ENCODE measurements at places on chromosomes 4 and X.

- no peak overlapping the region for H3K27ac ChIP-seq
- DNase-seq, result no peak
- H3K4me1 ChIP-seq, result no peaks in the 10 kb centered on the region
- no peaks in the 10 kb centered on the region for H3K27me3 ChIP-seq
- H3K36me3 ChIP-seq, result no peaks in the 10 kb centered on the region
These were observed 3.7 kb upstream of the TEX13D start for GRCh38 chrX:124328765-124329164.

GRCh38 chr4:53704329-53704728 is 113.0 kb upstream of the LNX1 start:
- no peak overlapping the region for H3K4me3 ChIP-seq
- H3K36me3 ChIP-seq, result no peaks in the 10 kb centered on the region
- peaks cover 12% of the 10 kb centered on the region for H3K4me1 ChIP-seq
- no peak for DNase-seq

DNA sequence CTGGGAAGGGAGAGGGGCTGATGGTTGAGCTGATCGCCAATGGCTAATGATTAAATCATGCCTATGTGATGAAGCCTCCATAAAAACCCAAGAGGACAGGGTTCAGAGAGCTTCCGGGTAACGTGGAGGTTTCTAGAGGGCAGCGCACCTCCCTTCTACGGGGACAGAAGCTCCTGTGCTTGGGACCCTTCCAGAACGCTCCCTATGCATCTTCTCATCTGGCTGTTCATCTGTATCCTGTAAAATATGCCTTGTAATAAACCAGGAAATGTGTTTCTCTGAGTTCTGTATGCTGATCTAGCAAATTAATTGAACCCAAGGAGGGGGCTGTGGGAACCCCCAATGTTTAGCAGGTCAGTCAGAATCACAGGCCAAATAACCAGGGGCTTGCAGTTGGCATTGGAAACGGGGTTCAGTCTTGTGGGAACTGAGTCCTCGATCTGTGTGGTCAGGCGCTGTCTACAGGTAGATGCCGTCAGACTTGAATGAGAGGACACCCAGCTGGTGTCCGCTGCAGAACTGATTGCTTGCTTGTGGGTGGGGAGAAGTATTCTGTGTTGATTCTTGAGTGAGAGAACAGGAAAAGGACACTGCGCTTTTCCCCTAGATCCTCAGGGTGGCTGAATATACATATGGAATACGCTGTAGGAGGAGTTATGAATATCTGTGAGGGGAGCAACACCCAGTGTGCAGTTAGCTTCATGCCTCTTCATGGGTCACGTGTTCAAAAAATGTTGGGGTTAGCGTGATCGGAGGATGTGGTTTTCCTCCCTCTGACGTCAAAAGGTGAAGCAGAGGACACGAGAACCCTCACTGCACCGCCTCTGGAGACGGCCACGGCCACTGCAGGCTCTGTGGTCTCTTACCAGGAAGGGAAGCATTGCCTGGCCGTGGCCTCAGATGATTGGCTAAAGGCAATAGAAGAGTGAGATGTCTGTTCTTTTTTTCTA is 29.2 kb downstream of the HTT-AS start:
- H3K4me3 ChIP-seq, result no peak overlapping the region
- H3K27me3 ChIP-seq, result no peaks in the 10 kb centered on the region
- H3K27ac ChIP-seq, result peak overlapping the region; percentile 77
- H3K36me3 ChIP-seq, result no peaks in the 10 kb centered on the region
- DNase-seq, result peak; percentile 91
- H3K4me1 ChIP-seq, result peaks cover 74% of the 10 kb centered on the region

DNA sequence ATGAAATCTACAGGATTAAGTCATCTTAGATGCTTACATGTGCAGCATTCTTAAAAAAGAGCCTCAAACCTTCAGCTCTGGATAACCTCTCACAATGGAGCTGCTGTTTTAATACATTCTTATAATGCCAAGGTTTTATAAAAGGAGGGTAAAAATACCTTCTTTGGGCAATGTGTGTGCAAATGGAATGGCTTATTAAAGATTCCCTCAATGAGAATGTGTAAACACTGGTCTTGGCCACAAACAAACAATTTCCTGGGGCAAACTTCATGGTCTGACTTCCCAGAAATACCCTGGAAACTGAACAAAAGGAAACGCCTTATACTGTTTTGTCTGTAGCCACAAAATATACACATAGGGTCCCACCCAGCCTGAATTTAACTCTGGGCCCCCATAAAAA is 148.6 kb upstream of the INTU start:
- H3K27ac ChIP-seq, result no peak overlapping the region
- no peaks in the 10 kb centered on the region for H3K36me3 ChIP-seq
- no peak overlapping the region for H3K4me3 ChIP-seq

DNA sequence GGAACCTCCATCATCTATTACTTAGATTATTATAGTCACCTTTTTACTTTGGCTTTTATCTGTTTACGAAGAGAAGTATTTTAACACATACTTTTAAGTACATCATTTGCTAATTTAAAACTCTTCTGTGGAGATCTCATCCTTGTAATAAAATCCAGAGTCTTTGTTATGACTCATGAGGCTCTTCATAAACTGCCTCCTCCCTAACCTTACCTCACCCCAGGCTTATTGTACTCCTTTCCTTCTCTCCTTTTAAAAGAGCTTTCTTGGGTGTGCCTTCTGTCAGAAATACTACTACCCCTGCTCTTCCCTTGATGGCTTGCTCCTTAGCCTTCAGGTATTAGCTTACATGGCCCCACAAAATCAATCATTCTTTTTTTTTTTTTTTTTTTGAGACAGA is 6.6 kb downstream of the ARL9 start:
- no peaks in the 10 kb centered on the region for H3K27me3 ChIP-seq
- no peaks in the 10 kb centered on the region for H3K4me1 ChIP-seq
- H3K4me3 ChIP-seq, result no peak overlapping the region
- DNase-seq, result no peak

GRCh38 chr4:111930659-111931058 is 214.6 kb upstream of the FAM241A start:
- DNase-seq, result no peak
- peaks cover 2% of the 10 kb centered on the region for H3K27me3 ChIP-seq
- no peaks in the 10 kb centered on the region for H3K36me3 ChIP-seq
- H3K4me1 ChIP-seq, result no peaks in the 10 kb centered on the region
